ENCODE measurements at places on chromosomes 5 and 9.

GRCh38 chr5:179526978-179527377 lies 23.4 kb upstream of the RUFY1 start:
- no peak for DNase-seq

GRCh38 chr5:24005384-24005783 lies 498.0 kb downstream of the PRDM9 start:
- no peak for DNase-seq

DNA sequence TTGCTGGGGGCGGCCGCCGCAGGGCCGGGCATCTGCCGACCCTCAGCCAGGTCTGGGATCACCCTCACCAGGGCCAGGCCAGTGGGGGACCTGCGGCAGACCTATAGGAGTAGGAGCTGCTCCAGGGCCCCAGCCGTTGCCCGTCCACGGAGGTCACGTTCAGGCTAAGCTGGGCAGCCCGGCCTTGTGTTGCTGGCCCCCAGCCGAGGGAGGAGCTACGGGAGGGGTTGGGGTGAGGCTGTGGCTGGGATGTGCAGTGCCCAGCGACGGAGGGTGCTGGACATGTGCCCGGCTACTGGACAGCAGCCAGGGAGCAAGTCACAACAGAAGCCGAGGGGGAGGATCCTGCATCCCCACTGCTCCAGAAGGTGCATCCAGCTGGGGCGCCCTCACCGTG lies 39.6 kb upstream of the SLC6A19 start:
- peak; percentile 91 for DNase-seq

DNA sequence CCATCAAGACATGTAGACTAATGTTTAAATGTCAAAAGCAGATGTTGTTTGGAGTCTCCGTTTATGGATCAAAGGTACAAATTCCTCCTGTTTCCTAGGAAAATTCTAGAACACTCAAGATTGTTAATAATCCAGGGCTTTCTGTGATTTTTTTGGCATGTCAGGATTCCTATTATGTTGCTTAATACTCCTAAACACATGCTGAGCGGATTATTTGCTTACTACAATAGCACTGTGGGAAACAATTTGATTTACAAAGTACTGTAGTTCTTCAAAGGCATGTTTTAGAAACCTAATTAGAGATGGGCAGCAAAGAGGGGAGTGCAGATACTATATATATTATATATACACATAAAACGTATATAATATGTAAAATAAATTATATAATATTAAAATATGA lies 19.0 kb upstream of the SCAMP1 start:
- no peak for DNase-seq

GRCh38 chr9:113486327-113486726 lies 22.8 kb downstream of the RGS3 start:
- no peak for DNase-seq

DNA sequence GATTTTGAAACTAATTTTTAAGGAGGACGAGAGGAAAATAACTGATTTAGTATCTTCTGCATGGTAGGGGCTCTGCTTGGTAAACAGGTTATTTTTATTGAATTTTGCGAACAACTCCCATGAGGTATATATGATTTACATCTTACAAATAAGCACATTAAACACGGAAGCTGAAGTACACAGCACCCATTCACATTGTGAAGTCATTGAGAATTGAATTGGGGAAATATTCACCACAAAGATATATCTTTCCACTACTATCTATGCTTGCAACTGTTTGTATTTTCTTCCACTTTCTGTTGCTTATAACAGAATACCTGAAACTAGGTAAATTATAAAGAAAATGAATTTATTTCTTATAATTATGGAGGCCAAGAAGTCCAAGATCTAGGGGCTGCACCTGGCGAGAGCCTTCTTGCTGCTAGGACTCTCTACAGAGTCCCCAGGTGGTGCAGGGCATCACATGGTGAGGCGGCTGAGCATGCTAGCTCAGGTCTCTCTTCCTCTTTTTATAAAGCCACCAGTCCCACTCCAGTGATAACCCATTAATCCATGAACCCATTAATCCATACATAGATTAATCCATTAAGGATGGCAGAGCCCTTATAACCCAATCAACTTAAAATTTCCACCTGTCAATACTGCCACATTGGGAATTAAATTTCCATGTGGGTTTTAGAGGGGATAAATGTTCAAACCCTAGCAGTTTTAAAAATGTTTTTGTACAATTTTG lies 79.0 kb upstream of the ZNF608 start:
- DNase-seq = no peak

GRCh38 chr9:86356871-86357866 lies 3.0 kb upstream of the TUT7 start:
- no peak for DNase-seq

DNA sequence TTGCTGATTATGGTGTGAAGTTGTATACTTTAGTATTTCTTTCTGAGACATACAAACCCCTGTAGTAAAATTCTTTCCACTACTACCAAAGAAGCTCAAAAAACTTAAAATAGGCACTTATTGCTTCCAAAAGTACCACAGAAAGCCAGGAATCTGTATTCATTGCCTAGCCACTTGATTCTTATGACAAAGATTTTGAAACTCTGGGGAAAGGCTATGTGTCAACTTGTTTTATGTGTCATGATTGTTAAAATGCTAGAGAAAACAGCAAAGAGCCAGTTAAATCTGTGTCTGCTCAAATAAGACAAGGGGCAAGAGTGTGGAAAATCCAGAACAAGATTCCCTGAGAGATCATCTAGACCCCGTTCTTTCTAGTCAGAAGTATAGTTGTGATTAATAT lies 6.0 kb downstream of the KIF2A start:
- DNase-seq = no peak

DNA sequence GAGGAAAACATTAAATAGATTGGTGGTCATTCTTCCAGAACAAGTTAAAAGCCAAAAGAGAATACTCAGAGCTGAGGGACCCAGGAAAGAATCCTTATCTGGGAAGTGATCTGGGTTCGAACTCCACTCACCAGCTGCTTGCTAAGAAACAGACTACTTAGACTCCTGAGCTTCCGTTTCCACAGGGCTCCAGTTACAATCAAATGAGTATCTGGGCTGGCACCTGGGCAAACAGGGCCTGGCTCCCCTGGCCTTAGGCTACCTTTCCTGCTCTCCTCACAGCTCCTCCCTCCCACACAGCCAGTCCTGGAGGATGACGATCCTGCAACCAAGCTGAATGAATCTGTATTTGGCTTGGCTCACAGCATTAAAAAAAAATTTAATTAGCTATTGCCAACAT lies 2.5 kb downstream of the MAPK9 start:
- DNase-seq = no peak

- DNase-seq = no peak
Measured at GRCh38 chr5:73354406-73354805, 94.2 kb downstream of the FOXD1 start.

- no peak for DNase-seq
Measured at GRCh38 chr9:91664663-91665062, 241.0 kb upstream of the NFIL3 start.

DNA sequence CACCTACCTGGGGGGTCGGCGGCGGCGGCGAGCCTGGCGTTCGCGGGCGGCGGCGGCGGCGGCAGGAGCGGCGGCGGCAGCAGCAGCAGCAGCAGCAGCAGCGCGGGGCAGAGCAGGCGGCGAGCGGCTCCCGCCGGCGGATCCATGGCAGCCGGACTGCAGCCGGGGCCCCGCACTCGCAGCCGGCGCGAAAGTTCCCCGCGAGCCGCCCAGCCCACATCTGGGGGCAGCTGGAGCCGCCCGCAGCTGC lies 153 bp downstream of the ADAMTS2 start:
- no peak for DNase-seq

GRCh38 chr9:117239428-117239827 lies 175.4 kb downstream of the ASTN2 start:
- no peak for DNase-seq

GRCh38 chr9:88072831-88073375 lies 65.4 kb downstream of the SPATA31C2 start:
- no peak for DNase-seq

- no peak for DNase-seq
Measured at GRCh38 chr9:38286766-38287165, 105.7 kb upstream of the ALDH1B1 start.

GRCh38 chr5:160159991-160160792 lies 40.9 kb upstream of the PWWP2A start:
- DNase-seq = no peak

- peak; percentile 69 for DNase-seq
Measured at GRCh38 chr9:16871336-16872151, 1.1 kb upstream of the BNC2 start.

- no peak for DNase-seq
Measured at GRCh38 chr9:84151640-84152039, 171.0 kb downstream of the RMI1 start.

- DNase-seq = no peak
Measured at GRCh38 chr9:11749396-11749795, 943.8 kb upstream of the TYRP1 start.

DNA sequence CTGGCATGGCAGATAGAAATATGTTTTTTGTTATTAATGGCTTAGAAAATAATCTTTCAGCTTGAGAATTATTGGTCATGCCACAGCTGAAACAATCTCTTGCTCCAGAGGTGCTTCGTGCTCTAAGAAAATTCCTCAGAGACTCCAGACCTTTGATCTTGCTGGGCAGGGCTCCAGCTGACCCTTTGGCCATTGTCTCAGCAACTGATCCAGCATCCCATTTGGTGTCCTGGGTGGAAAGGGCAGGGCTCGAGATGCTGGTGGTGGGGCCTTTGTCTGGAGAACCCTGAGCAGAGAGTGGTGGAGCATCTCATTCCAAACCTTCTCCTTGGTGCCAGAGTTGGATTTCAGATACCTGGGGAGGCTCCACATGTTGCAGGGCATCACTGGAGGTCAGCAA lies 43.2 kb upstream of the PIK3R1 start:
- DNase-seq = peak; percentile 54

DNA sequence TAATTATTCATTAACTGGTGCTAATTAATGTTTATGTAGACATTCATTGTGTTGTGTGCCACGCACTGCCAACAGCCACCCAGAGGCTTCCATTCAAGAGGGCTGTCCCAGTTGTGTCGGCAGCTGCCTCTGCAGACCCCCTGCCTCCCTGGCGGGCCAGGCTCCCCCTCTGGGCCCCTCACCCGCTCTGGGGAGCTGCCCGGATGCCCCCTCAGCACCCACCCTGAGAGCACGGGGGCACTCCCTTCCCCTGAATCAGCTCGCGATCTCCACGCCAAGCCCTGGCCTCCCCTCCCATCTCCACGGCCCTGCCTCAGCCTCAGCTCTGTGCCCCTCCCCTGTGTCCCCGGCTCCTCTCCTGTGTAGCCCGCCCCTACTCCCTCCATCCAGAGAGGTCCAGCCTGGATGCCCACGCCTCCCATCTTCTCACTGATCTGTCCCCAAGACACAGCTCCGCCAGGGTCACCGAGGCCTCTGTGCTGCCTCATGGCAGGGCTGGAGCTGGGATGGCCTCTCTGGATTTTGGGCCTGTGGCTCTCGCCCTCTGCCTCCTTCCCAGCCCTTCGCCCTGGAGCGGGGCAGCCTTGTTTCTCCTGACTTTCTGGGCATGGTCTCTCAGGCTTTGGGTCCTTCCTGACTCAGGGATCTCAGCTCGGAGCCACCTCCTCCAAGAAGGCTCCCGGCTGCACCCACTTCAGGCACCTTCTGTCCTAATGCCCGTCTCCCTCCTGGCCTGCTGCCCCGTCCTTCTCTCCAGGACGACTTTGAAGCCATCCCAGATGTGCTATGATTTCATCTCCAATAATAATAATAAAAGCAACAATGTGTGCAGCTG lies 16.0 kb upstream of the SLC9A3 start:
- DNase-seq = peak; percentile 13

GRCh38 chr5:14584848-14585247 lies 3.3 kb downstream of the OTULINL start:
- no peak for DNase-seq

- no peak for DNase-seq
Measured at GRCh38 chr9:94792511-94792910, 66.0 kb downstream of the AOPEP start.

GRCh38 chr9:35616681-35617459 lies 1.3 kb downstream of the CD72 start:
- peak; percentile 81 for DNase-seq

DNA sequence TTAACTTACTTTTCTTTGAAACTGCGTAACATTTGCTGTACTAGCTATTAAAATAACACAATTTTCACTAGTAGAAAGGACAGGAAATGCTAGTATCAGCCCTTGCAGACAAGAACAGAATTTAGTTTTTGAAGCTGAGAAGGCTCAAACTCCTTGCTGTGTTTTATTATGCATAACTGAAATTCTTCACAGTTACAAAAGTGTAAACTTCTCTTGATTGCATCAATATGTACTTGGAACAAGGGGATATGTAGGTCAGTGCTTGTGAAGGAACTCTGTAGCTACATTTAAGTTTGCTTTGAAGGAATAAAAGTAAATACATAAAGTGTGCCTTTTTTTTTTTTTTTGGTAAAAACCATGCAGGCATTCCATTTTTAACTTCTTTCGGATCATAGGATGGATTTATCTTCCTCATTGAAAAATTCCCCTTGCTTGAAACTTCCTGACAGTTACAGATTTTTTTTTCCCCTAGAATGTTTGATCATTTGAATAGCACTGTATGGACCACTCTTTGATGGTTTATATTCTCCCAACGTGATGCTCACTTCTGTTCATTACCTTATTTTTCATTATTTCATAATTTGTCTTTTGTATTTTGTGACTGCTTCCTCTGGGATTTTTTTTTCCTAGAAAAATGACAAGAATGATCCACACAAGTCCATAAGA lies 94.9 kb upstream of the DAB2 start:
- no peak for DNase-seq

GRCh38 chr9:19481121-19481870 lies 72.5 kb downstream of the ACER2 start:
- peak; percentile 66 for DNase-seq

GRCh38 chr5:149735066-149735465 lies 5.0 kb downstream of the PPARGC1B start:
- DNase-seq = no peak

DNA sequence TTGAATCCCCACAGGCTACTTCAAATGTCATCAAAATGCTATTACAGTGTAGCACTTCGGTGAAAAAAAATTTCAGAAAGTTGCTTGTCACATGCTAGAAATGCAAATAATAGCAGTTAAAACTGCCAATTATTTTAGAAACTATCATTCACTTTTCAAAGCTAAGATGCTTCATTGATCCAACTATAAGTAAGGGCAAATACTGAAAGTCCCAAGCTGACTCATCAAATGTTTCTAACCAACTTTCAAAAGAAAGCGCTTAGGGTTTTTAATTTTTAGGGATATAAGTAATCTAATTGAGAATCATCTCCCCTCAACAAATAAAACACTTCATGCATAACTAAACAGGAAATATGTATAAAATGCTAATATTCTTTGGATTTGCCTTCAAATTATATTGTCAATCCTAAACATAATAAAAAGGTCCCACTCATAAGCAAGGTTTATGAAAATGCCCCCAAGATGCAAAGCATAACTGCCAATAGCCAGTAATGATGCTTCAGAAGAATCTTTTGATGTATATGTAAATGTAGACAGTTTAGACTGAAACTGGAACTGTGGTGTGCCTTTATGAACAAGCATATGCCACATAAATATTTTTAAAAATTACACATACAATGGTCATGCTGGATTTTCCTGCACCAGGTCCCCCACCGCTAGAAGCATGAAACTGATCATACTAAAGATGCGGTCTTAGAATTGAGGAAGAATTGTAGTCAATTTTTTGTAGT lies 12.2 kb downstream of the ACTL7A start:
- no peak for DNase-seq

GRCh38 chr9:34398875-34399274 lies 22.2 kb upstream of the MYORG start:
- no peak for DNase-seq

GRCh38 chr9:85224729-85225128 lies 517.0 kb downstream of the AGTPBP1 start:
- no peak for DNase-seq

- no peak for DNase-seq
Measured at GRCh38 chr5:3364433-3364832, 231.2 kb upstream of the IRX1 start.

GRCh38 chr5:3622961-3623360 lies 27.3 kb downstream of the IRX1 start:
- DNase-seq = no peak
